LoVo (cell line): ENCODE measurements at places on chromosomes 13 and 19.

GRCh38 chr19:30221176-30221575, 151.0 kb upstream of the ZNF536 start:
- no peak for DNase-seq

- no peak for DNase-seq
These were observed 93.8 kb upstream of the ARHGEF7 start for GRCh38 chr13:111021270-111021669.

- DNase-seq, result no peak
These were observed 10.7 kb downstream of the ZNF846 start for GRCh38 chr19:9757544-9758501.

DNA sequence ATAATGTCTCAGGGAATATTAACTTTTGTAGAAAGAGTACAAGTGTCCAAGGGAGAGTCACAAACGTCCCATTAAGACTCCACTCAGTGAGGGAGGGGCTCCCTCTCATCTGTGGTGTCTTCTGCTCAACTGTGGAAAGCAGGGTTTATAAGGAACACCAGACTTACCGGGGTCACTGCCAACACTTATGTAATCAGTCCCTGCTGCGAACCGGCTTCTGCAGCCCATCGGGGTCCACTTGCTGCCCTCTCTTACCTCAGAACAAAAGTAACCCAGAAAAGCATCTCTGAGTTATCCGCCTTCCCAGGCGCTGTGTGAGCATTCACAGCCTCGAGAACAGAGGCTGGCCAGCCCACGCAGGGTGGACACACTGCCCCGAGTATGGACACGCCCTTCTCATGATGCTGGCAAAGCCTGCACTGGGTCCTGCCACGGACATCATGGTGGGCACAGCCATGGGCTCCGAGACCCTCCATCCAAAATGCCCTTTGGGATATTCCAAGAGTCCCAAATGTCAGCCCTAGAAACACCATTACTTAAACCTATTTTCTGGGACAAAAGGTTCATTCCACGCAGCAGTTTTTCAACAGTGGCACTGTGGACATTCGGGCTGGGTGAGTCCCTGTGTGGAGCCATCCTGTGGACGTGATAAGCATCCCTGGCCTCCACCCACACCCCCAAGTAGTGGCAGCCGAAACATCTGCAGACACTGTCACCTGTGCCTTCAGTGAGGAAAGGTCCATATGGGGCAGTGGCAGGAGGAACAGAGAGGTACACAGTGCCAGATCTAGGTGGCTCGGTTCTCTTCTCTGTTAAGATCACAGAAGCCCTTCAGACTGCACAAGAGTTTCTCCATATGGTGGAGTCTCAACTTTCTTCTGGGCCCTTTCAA, 63.9 kb downstream of the STK24 start:
- DNase-seq, result no peak

- no peak for DNase-seq
These were observed 36.5 kb downstream of the SCEL start for GRCh38 chr13:77571956-77572355.

DNA sequence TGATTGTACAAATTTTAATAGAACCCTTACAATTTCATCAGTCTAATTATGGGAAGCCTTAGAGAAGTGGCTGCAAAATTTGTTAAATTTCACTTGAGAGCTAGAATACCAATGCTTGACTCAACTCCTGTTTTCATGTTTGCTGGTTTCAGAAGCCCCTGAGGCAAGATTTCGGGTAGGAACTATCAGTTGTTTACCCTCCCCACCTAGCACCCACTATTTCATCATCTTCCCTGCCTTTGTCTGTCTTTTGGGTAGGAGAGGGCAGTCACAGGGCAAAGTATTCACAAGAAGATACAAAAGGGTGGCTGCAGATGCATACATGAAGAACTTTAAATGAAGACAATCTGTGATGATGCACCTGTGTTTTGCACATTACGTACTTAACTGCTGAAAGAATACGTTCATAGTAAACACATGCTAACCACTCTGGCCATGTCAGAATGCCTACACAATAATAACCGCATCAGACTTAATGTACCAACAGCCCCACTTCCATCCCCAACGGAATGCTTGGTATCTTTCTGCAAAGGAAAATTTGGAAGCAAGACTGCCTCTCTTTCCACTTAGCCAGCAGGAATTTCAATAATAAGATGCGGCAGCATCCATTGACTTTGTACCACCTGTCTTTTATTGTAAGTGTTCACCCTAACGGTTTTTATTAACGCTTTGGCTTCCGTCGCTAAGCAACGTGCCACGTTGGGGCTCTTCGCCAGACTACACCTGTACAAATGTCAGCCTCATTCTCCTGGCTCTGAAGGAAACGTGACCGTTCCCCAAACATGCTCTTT, 30.4 kb downstream of the TPT1 start:
- no peak for DNase-seq

GRCh38 chr19:32269831-32270230, 75.6 kb upstream of the ZNF507 start:
- no peak for DNase-seq

GRCh38 chr19:7200736-7201135, 93.5 kb downstream of the INSR start:
- DNase-seq, result no peak

GRCh38 chr13:29136341-29136740, 316.2 kb downstream of the MTUS2 start:
- DNase-seq, result no peak

GRCh38 chr19:53597023-53597422, 34.8 kb upstream of the DPRX start:
- DNase-seq, result no peak

DNA sequence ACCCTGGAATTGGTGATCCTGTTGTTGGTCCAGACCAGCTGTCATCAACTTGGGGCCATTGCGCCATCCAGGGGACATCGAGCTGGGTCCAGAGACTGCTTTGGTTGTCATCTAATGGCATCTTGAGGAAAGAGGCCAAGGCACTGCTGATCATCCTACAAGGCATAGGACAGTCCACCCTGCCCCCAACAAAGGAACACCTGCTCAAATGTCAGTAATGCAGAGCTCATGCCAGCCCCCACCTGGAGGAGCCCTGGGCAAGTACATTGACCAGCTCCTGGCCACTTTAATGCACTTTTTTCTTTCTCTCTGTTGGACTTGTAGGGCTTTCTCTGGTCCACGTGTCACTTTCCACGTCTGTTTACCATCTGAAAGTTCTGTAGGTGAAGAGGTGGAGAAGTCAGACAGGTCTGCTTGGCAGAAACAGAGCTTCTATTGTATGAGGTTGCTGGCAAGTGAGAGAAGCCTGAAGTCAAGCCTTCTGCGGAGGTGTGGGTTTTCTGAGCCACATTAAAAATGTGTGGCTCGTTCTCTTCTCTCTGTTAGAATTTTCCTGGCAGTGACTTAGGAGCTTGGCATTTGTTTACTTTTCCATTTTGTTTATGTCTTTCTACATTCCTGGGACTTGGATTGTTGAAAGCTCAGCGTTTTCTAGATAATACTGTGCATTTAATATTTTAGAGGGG, 124.0 kb upstream of the RNF113B start:
- DNase-seq, result no peak

DNA sequence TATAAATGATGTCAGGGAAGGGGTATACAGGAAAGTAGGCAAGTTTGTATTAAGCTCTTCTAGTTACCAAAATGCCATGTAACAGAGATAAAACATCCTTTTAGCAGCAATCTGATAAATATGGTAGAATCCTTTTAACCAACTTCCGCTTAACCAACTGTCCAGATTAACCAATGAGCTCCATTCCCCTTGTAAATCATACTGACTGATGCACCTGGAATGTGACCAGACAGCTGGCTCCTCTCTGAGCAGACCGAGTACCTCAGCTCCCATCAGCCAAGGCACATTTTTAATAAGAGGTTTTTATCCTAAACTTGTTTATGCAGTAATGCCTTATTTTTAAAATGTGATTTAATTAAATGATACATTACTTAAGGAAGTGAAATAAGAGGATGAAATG, 66.4 kb downstream of the KLF12 start:
- DNase-seq, result no peak

GRCh38 chr13:59643364-59643841, 520.3 kb downstream of the DIAPH3 start:
- DNase-seq, result no peak

DNA sequence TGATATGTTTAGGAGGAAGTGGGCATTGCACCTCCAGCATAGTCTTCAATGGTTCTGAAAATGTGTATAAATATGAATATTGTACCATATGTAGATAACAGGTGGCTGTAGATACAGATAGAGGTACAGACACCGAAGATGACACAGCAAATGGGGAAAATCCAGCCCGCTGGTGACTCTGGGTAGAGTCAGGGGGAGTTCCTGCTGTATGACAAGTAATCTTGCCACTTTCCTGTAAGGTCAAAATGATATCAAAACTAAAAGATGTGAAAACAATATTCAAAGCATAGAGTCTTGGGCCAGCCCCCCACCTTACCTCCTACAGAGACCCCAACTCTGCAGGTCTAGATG, 17.8 kb downstream of the C2CD4C start:
- DNase-seq, result no peak

GRCh38 chr19:14015524-14016035, 9.5 kb upstream of the RFX1 start:
- DNase-seq, result no peak

DNA sequence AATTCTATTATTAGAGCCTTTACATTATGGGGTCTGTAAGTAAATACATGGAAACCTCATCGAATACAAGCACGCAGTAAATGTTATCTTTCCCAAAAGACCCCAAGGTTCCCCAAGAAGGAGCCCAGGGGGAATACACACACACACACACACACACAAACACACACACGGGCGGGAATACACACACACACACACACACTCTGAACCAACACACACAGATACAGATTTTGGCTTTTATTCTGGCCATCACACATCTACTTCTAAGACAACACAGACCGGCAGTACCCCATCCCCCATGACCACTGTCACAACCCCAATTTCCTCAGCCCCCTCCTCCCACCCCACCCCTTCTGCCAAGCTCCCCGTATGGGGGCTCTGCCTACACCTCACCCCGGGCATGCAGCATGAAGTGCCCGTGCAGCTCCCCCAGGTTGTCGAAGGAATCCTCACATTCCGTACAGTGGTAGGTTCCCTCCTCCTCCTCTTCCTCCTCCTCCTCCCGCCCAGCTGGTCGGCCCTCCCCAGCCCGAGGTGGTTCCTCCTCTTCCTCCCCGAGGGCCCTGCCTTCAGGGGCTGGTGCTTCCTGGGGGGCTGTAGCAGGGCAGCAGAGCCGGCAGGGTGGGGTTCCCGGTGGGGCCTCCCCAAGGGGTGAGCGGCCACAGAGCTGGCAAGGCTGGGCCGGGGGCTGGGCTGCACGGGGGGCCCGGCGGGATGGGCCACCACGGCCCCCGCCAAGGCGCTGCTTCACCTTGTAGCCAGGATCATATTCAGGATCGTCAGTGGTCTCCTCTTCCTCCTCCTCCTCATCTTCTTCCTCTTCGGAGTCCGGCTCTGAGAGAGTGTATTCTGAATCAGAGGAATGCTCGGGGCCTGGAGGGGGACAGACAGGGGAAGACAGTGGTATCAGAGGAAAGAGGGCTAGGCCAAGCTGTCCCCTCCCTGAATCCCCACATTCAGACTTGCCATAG, 4.4 kb upstream of the SRRM5 start:
- no peak for DNase-seq

DNA sequence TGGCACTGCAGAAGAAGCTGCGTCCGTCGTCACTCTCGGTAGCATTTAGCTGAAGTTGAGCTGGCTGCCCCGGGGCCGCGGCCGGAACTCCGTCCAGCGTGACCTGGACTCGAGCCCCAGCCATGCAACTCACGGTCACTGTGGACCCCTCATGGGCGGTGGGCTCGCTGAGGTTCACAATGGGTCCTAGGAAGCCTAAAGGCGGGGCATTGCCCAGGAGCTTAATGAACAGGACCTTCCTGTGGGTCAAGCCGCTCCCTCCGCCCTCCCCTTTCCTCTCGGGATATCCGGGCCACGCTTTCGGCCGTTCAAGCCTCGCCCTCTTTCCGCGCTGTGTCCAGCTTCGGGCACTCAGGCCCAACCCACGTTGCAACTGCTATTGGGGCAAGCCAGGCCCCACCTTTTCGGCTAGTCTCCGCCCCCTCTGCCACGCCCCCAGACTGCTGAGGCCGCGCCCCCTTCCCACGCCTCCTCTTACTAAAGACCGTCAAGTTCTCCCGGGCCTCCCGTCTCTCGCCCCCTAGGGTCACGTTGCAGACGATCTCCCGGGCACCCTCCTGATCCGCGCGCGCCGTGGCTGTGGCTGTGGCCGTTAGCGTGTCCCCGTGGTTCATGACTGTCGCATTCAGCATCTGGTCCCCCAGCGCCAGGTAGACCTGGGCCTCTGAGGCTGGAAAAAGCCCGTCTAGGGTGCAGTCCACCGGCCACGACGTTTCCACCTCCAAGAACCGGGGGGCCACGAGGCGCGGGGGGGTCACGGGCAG, 1.4 kb upstream of the RAVER1 start:
- peak; percentile 95 for DNase-seq

DNA sequence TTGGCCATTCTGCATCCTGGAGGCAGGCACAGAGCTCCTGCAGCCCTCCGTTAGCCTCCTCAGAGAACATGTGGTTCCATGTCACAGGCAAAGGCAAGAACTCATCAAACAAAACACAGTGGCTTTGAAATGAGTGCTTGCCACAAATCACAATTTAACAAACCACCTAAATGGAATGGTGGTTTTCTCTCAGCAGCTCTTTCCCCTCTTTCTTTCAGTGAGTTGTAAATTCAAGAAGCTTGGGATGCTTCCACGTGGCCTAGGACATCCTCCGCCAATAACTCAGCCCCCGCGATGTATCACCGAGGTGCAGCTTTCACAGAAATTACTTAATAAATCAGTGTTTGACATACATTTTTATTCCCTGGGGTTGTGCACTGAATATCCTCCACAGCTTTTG, 65.4 kb upstream of the RFC3 start:
- DNase-seq, result no peak

GRCh38 chr13:39269411-39269810, 231.2 kb downstream of the NHLRC3 start:
- DNase-seq, result no peak

DNA sequence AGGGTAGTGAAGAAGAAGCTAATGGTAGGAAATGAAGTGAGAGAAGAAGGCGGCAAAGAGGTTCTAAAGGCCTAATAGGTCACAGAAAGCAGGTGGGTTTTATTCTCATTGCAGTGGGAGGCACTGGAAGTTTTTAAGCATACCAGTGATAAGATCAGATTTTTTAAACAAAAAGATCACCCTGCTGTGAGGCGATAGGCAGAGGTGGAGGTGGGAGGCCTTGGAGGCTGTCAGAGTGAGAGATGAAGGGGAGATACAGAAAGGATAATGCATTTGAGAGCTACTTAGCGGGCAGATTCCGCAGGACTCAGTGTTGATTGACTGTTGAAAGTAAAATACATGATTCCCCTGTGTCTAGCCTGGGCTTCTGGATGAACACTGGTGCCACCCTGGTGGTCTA, 116.7 kb upstream of the FRY start:
- DNase-seq, result no peak

DNA sequence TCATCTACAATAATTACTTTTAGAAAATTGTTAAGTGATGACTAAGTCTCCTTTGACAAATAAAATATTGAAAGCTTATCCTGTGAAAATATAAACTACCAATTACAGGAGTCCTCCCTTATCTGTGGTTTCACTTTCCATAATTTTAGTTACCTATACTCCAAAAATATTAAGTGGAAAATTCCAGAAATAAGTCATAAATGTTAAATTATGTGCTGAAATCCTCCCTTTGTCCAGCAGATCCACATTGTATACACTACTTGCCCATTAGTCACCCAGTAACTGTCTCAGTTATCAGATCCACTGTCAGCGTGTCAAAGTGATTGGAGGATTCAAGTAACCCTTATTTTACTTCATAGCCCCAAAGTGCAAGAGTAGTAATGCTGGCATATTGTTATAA, 98.1 kb downstream of the SERP2 start:
- DNase-seq, result no peak

GRCh38 chr13:73480779-73481559, 422.2 kb downstream of the KLF5 start:
- DNase-seq, result no peak
